ENCODE measurements at places on chromosomes 2 and 18.

- DNase-seq: peak; percentile 82
Observed at GRCh38 chr2:232854082-232854481, 16.0 kb upstream of the SNORC start.

DNA sequence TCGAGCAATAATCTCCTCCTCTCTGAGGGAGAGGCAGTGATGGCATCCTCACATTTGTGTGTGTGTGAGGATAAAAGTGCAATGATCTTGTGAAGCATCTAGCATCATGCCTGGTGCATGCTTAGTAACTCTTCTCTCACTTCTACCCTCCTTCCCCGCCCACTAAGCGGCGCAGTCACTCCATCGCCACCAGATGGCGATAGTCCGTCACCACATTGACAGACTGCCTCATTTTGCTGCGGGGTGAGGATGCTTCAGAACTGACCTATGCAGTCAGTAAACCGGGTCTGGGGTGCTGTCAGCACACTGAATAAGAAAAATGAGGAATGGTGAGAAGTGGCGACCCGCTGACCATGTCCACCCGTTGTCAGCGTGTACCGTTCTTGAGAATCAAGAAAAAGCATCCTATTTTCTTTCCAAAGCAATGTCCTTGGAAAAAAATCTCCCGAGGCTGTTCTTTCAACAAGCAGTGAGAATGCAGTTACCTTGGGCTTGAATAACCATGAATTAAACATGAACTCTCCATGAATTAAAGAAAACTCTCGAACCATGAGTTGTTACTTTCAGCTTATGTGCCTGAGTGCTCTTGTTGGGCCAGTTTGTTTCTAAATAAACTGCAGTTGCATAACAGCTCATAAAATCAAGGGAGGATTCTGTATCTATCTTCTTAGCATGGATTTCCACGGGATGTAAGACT, 37.3 kb upstream of the TMEM177 start:
- DNase-seq: peak; percentile 56

DNA sequence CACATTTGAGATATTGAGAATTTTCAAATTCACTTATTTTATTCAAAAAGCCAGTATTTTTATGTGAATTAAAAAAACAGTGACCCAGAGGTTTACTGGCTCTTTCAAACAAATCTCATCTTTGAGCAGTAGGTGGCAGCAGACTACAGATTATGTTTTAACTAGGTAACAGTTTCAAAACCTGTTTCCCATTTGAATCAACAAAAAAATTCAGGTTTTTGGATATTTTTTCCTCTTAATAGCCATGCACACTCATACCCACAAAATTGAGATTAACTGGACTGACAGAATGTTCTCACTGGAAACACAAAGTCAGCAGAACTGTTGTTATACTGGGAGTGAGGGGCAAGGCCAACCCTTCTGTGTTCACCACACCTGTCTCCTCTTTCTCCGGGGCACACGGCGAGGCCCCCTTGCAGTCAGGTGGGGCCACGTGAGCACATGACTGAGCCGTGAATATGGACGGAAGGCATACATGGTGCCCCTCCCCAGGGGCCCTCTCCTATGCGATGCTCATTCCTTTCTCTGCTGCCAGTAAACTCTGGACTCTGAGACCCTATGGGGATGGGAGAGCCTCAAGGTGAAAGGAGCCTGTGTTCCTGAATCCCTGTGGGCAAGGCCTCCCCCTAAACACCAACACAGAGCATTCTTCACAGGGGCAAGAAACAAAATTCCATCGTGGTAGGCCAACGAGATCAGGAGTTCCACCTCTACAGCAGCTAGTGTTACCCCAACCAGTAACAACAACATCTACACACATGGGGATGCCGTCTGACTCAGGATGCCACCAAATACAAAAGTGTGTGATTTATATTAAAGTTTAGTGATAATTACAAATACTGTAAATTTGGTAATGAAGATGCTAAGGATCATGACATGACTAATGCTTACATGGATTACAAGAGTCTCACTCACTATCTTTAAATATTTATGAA, 80.4 kb downstream of the LPIN2 start:
- peak; percentile 67 for DNase-seq

DNA sequence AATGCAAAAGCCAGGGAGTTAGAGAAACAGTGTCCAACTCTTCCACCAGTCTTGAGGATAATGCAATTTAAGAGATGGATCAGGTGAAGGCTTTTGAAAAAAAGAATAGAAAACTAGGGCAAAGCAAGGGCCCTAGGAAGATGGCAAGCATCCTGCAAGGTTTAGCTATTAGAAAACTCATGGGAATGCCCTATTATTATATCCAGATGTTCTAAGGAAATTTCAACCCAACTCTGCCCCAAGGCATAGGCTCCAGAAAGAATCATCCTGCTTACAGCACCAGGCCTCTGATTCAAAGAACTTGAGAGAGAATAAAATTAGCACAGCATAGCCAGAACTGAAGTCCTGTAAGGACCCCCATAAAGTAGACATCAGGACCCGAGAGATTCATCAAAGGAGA, 68.1 kb downstream of the EN1 start:
- no peak for DNase-seq

GRCh38 chr2:105399207-105399861, 483 bp upstream of the FHL2 start:
- no peak for DNase-seq

- DNase-seq: no peak
Observed at GRCh38 chr2:240146141-240146561, 5.7 kb upstream of the OTOS start.

DNA sequence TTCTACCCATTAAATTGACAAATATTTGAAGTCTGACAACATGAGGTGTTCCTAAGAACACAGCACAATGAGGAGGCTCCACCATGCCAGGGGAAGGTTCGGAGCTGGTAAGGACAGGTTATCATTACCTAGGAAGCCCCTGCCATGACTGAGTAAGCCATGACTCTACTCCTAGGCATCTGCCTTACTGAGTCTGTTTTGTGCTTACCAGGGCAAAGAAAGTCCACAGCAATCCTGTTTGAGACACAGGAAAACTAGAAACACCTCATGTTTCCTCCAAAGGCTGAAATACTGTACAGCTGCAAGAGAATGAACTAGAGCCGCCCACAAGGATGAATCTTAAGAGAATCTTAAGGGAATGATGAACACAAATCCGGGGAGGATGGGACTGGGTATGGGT, 11.6 kb downstream of the TGFBRAP1 start:
- no peak for DNase-seq

- peak; percentile 85 for DNase-seq
Observed at GRCh38 chr2:46645681-46646162, 166.4 kb downstream of the TMEM247 start.

DNA sequence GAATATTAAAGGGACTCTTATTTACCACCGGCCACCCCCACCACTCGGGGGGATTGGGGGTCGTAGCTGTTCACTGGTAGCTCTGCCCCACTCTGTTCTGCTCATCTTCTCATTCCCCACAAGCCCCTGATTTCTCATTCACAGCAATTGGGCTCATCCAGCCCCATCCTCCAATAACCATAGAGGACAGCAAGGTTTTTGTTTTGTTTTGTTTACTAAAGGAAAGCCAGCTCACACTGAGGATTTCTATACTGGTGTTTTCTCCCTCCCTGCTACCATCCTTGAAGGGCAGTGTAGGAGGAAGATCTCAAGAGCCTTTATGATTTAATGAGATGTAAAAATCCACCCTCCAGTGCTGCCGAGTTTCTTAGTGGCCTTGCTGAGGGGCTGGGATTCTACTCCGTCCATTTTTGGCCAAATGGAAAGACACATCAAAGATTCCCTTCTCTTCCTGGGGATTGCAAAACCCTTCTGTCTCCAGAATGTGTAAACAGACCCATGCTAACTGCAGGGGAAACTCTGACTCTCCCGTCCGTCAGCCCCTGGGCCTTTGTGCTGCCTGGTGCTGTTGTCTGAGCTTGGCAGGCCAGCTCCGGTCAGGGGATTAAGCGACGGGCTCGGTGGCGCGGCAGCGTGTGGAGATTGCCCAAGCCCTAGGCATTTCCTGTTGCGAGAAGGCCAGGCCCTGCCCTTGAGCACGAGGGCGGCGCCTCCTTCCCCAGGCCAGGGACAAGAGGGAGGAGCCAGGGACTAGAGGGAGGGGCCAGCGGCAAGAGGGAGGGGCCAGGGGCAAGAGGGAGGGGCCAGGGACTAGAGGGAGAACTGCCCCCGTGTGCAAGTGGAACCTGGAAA, 165.0 kb downstream of the ANTXR1 start:
- DNase-seq: peak; percentile 87

DNA sequence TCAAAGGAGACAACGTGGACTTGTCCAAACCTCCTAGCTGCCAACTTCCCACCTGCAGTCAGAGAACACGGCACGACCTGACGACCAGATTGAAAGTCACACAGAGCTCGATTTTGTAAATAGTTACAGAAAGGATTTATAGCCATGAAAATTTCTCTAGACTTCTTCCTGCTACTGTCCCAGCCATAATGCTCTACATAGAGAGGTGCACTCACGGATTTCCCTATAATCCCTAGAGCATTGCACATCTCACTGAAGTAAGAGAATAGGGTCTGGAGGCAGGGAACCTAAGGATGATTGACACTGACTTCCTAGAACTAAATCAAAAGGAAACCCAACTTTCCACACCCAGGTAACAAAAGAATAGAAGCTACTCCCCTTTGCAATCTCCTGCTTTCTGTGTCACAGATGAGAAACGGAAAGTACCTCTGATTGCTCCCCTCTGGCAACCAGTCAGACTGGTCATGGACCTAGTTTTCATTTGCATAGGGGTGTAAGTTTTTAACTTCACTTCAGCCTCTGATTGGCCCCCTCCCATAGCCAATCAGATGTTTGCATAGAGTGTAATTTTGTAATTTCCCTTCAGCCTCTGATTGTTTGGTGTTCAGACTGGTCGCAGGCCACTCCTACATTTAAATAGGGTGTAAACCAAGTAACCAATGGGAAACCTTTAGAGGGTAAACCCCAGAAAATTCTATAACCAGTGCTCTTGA, 58.6 kb upstream of the FBXO11 start:
- no peak for DNase-seq

DNA sequence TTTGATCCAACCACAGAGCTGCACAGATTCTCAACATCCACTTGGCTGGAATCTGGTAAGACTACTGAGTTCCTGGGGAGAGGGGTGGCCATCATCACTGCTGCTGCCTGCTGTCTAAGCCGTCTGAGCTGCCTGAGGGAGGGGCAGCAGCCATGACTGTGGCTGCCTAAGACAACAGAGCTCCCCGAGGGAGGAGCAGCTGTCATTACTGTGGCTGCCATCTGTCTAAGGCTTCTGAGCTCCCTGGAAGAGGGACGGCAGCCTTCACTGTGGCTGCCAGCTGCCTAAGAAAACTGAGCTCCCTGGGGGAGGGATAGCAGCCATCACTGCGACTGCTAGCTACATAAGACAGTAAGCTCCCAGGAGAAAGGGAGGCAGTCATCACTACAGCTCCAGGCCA, 584.4 kb downstream of the NR4A2 start:
- DNase-seq: no peak

GRCh38 chr2:240566203-240567136, 1.8 kb upstream of the RNPEPL1 start:
- peak; percentile 65 for DNase-seq

DNA sequence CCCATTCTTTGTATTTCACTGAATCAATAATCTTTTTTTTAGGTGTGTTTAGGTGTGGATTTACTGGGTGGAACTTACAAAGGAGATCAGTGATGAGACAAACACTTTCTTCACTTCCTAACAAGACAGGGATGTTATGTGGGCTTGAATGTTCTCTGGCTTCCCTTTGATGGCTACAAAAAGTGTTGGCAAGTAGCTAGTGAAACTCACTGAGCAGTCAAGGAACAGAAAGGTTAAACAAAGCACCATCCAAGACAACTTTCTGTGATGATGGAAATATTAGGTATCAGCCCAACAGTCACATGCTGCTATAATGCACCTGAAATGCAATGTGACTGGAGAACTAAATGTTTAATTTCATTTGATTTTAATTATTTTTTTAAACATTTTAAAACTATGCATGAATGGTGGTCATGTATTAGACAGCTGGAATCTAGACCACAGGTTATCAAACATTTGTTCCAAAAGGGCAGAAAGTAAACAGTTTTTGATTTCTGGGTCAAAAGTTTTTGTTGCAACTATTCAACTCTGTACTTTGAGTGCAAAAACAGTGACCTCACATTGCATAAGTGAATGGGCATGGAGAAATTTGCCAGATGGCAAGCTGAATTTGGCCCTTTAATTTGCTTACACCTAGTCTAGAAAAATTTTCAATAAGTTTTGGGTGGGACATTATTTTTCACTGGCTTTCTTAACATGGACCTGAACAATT, 1272.7 kb upstream of the TMEFF2 start:
- DNase-seq: no peak

- no peak for DNase-seq
Observed at GRCh38 chr2:48170281-48170680, 264.0 kb upstream of the FBXO11 start.

DNA sequence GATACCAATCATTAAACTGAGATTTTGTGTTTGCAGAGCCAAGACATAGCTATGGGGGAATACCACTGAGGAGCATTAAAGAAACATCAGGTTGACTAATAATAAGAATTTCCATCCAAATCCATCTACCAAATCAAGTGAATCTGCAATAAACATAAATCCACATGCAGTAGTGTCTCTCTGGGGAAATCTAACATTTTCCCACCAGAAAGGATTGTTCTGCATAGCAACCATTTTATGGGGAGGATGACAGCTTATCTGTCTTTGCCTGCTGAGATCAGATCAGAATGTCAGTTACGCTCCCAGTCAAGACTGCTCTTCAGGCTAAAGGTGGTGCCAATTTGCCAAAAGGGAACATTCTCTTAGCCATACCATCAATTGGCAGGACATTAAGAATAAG, 1098.9 kb upstream of the CHAC2 start:
- DNase-seq: no peak

DNA sequence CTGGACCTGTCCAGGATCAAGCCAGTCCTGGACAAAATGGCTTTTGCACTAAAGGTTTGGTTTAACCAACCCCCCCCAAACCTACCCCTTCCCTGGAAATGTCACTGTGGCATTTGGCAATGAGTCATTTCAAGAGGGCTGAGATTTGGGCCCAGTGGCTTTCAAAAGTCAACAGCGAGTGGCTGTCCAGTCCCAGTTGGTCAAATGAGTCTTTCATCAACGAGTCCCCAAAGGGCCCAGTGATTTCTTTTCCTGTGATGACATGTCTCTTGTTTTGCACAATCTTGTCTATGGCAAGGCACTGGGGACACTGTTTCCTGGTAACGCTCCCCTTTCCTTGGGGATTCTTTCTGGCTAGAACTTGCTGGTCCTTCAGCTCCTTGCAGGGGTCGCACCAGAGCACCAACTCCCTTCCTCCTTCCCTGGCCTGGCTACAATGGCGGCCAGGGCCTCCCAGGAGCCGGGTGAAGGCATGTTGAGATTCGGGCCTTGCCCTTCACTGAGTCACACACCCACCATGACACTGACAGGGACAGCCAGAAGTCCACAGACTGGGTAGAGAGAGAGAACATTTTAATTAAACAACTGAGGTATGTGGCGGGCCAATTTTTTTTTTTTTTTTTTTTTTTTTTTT, 87.2 kb downstream of the SMAD7 start:
- no peak for DNase-seq

DNA sequence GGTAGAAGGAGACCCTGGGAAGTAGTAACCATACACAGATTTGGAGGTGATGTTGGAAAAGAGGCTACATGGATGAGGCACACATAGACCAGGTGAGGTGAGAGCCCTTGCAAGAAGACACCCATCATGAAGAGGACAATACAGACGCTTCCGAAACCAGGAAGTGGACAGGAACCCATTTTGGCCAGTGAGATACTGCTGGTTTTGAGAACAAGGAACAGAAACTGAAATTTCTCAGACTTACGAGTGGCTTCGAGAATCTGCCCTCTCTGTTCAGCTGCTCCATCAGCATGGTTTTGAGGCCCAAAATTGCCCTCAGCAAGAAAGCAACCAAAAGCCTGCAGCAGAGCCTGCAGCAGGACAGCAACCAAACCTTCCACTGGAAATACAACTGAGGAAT, 479.1 kb upstream of the NRXN1 start:
- no peak for DNase-seq

GRCh38 chr2:241978670-241979069, 109.1 kb downstream of the RTP5 start:
- DNase-seq: no peak
